ENCODE measurements at places on chromosomes 7 and 10.
A peak's percentile ranks its signal among the peaks of the same experiment; 100 is the strongest.

- peak; percentile 22 for DNase-seq
Observed at GRCh38 chr7:112940314-112940732, 146.3 kb downstream of the GPR85 start.

- no peak for DNase-seq
Observed at GRCh38 chr7:98097042-98097645, 9.5 kb upstream of the LMTK2 start.

- no peak for DNase-seq
Observed at GRCh38 chr10:69160809-69161241, 19.2 kb upstream of the SUPV3L1 start.

- DNase-seq = no peak
Observed at GRCh38 chr7:155921086-155921803, 109.0 kb upstream of the SHH start.

DNA sequence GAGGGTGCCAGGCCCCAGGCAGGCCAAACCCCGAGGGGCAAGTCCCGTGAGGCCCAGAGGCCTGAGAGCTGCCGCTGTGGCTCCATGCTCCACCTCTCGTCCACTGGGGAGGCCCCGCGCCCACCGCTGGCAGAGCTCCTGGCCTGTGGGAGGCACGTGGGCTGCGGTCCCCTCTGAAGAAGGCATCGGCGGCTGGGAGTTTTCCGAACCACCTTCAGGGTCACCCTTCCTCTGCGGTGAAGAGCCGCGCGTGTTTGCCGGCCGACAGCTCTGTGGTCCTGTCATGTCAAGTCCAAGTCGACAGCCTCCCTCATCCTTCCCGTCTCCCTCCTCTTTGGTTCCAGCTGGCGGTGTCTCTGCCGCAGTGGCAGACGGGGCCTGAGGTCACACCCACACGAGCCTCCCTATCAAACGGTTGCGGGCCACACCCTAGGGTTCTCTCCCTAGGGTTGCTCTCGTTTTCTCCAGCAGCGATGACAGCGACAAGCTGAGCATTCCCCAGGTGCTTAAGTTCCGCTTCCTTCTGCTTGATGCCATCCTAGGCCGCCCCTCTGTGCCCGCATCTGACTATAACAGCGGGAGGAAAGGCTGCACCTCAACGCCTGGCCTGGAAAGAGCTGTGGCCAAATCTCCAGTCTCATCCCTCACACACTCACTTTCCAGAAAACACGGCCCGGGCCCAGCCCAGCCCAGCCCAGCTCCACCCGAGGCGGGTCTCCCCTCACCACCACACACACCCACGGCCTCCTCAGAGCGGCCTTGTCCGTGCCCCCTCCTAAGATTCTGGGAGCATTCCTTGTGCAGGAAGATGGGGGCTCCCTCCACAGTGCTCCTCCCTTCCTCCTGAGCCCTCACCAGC is 185.0 kb downstream of the ELFN1 start:
- DNase-seq = no peak

DNA sequence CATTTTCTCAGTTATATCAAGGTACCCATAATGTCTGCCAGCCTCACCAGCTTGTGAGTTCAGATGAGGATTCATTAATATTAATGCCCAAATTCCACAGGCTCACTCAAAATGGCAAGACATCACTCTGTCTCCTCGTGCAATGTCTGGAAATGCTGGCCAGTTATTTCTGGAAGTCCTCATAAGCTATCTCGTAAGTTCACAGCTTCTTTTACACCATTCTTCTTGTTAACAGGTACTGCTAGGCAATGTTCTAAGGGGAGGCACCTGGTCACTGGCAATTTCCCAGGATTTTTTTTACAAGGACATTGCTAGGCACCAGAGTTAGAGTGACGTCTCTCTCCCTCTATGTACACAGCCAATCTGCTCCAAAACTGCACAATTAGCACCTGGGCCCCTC is 80.2 kb upstream of the SEMA3C start:
- no peak for DNase-seq

GRCh38 chr10:76558996-76559891 is 1078.4 kb downstream of the KCNMA1 start:
- no peak for DNase-seq

- no peak for DNase-seq
Observed at GRCh38 chr7:89283302-89283701, 487.8 kb upstream of the TEX47 start.

- no peak for DNase-seq
Observed at GRCh38 chr10:114327537-114328440, 76.5 kb downstream of the AFAP1L2 start.

DNA sequence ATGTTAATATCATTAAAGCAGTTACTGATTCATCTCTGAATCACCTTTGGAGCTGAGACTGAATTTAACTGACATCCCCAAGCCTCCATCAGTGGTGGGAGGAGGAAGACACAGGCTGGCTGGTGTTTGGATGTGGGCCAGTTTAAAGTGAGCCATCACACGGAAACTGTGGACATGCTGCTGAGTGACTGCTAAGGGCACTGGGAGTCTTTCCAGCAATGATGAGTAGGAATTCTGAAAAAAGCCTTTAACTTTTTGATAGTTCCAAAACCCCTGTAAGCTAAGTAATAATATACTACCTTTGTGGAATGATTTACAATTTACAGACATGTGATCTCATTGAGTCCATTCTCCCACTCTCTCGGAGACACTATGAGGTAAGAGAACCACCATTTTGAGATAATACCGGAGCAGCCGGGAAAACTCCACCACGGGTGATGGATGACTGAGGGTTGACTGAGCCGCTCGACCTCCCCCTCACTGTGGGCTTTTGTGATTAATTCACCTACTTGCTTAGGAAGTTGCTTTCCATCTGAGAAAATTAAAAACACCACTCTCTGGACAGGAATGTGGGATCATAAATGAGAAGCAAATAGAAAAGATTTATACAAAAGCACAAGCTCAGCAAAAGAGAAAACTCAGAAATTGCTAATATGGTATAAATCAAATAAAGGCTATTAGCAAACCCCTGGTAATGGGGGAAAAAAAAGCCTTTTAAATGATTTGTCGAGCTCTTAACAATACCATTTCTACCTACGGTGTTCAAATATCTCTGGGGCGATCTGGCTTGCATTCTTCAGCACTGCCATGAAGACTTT is 194.8 kb downstream of the FANK1 start:
- no peak for DNase-seq

DNA sequence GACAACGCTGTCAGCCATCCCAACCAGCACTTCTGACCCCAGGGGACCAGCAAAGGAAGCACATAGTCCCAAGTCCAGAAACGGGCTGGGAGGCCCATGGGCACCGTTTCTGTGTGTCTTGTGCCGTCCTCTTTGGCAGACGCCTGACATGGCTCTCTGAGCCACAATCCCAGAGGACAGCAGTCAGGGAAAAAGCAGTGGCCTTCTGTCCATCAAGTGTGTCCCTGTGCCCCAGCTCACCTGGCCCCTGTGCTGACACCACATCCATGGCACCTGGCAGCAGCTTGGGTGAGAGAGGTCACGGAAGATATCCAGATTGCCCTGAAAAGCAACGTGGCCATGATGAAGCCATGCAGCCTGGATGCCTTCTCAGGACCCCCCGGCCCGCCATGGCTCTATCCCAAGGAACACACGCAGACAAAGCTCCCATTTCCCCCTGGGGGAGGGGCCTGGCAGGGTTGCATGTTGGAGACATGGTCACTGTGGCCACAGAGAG is 38.1 kb upstream of the ANTXRL start:
- DNase-seq = no peak

GRCh38 chr7:41294556-41295454 is 408.1 kb downstream of the INHBA start:
- no peak for DNase-seq

DNA sequence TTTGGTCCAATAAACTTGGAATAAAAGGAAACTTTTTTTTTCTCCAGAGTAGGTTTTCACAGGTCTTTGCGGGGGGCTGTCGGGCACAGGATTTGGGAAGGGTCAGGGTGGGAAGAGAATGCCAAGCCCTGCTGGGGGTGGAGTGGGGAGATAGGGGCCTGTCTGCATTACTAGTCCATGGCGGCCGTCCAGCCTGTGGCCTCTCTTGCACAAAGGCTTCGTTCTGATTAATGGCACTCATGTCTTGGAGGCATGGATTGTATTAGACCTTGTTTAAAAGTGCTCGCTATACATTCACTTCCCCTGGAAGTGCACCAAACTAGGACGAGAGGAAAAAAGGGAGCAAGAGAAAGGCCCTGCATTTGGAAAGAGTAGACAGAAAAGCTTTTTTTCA is 37.2 kb downstream of the LRMDA start:
- DNase-seq = no peak

- no peak for DNase-seq
Observed at GRCh38 chr7:137306748-137307147, 36.8 kb downstream of the PTN start.

DNA sequence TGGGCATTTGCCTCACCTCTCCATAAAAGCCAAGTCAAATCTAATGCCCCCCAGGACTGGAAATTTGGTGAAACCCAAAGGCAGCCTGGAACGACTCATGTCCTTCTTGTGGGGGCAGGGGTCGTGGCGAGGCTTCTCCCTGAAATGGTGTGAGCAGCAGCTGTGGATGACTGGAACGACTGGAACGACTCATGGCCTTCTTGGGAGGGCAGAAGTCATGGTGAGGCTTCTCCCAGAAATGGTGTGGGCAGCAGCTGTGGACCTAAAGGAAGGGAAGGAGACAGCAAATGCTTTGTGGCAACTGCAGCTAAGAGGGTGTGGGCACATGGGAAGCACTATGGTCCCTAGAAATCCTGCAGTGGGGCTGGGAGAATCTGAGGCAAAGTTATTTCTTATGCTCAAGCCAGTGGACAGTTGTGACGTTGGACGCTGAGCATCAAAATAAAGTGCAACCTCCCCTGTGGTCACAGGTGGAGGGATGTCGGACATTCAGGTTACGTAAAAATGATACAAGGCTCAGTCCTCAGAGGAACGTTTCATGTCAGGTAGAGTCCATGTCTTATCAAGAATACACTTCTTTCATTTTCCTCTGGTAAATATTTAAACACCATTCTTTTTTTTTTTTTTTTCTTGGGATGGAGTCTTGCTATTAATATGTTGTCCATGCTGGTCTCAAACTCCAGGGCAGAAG is 107.0 kb upstream of the KIF5B start:
- DNase-seq = no peak

- no peak for DNase-seq
Observed at GRCh38 chr10:114547056-114547455, 111.0 kb downstream of the ABLIM1 start.

- no peak for DNase-seq
Observed at GRCh38 chr7:39749717-39750116, 126.3 kb downstream of the RALA start.

DNA sequence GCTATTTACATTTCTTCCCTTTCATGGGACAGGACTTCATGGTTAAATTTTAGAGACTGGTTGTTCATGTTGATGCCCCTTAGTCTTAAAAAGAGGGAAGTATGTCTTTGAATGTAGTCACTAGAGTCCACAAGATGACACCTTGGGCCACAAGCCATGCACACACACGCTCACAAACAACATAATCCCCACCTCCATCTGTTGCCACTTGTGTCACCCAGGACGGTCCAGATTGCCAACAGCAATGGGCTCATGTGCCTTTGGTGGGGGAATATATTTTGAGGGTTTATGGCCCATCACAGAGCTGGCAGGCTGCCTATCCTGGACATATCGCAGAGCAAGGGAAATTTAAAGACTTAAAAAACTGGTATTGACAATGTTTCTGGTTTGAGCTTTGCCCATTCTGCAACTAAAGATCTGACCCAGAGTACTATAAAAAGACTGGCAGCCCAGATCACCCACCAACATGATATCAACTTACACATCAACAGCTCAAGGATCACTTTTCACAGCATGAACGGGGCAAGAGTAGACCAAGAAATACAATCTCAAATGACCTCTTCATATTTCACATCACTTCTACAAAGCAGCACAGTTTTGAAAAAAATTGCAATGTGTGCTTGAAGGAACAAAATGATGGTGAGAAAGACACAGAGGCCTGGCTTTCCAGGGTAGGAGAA is 50.5 kb downstream of the STRA8 start:
- no peak for DNase-seq

DNA sequence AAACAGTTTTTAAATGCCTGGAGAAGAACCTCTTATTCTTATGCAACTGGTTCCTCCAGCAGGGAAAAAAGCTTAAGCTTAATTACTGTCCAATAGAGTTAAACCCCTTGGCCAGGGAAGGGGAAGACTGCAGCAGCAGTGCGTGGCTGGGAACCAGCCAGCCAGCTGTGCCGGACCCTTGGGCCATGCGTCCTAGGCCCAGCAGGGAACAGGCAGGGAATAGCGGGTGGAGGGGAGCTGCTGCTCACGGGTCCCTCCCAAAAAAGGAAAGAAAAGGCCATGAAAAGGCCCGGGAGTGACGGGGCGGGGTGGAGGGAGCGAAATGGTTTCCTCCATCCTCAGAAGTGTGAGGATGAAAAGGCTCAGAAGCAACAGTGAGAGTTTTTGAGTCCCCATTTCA is 35.2 kb upstream of the HECW1 start:
- DNase-seq = no peak

DNA sequence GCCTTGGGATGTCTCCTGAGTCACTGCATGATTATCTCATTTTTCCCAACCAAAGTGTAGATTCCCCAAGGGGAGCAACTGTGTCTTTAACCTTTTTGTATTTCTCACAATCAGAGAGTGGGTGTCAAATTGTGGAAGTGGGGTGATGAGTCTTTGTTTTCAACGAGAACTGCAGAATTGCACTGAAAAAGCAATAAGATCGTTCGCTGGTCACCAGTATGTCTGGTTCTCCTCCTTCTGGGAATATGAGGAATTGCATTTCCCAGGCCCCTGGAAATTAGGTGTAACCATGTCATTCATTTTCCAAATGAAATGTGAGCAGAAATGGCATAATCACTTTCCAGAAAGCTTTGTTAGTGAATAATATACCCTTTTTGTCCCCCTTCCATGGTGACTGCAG is 326.9 kb downstream of the GPAM start:
- DNase-seq = no peak

- DNase-seq = no peak
Observed at GRCh38 chr10:64648915-64649314, 1127.7 kb downstream of the REEP3 start.

GRCh38 chr10:71223347-71224058 is 11.1 kb downstream of the UNC5B start:
- DNase-seq = no peak

- DNase-seq = no peak
Observed at GRCh38 chr10:105615715-105616365, 974.8 kb downstream of the SORCS3 start.

- DNase-seq = peak; percentile 63
Observed at GRCh38 chr10:3197348-3198003, 24.9 kb upstream of the PITRM1 start.

- DNase-seq = no peak
Observed at GRCh38 chr7:99243751-99244337, 28.8 kb upstream of the MYH16 start.

GRCh38 chr10:46227571-46227935 is 59.2 kb upstream of the ANTXRL start:
- DNase-seq = no peak

Data from NCI-H345 (cell line).